ENCODE measurements at places on chromosomes 11 and 22.

DNA sequence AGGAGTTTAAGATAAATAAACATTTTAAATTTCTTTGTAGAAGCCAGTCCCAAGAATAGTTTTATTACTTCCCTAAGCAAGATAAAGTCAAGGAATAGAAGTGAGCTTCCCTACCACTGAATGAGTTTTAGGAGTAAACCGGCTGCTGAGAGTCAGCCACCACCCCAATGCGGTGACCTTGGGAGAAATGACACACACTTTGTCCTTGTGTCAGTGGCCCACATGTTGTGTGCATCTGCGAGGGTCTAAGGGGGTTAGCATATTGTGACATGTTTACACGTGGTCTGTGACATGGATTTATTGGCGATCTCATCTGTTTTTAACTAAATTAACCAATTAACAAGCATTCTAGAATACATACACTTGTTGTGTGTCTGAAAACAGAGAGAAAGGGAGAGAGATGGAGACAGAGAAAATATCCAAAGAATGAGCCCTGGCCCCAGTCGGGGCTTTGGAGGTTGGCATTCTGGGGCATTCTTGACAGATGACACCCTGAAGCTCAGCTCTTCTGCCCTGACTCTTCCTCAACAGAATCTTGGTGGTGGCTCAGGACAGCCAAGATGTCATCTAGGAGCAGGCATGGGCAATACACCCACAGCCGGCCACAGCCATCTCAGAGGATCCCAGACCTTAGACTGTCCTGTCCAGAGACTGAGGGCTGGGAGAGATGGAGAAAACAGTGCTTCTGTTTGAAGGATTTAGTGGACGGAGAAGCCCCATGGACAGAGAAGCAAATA, 29.7 kb upstream of the TMPRSS4 start:
- H3K27me3 ChIP-seq = no peaks in the 10 kb centered on the region
- DNase-seq = peak; percentile 65
- H3K4me3 ChIP-seq = peak overlapping the region; percentile 52
- H3K4me1 ChIP-seq = peaks cover 91% of the 10 kb centered on the region
- H3K27ac ChIP-seq = peak overlapping the region; percentile 92
- no peaks in the 10 kb centered on the region for H3K36me3 ChIP-seq

GRCh38 chr11:119780222-119780953, 51.4 kb upstream of the NECTIN1 start:
- H3K36me3 ChIP-seq = no peaks in the 10 kb centered on the region
- H3K27ac ChIP-seq = no peak overlapping the region
- no peaks in the 10 kb centered on the region for H3K4me1 ChIP-seq
- no peak for DNase-seq
- H3K27me3 ChIP-seq = peaks cover 9% of the 10 kb centered on the region
- H3K4me3 ChIP-seq = no peak overlapping the region

DNA sequence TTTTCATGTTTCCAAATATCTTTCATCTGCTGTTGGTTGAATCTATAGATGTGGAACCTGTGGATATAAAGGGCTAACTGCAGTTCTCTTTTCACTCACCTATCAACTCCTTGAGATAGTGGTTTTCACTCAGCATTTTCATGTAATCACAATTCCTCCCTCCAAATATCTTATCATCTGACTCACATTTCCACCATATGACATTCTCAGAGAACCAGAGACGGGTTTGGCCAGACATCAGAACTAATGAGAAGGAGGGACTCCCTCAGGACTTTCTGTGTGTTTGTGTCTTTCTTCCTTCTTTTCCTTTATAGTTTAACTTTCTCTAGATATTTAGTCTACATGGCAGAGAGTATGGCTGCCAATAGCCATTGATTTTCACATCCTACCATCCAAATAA, 134.8 kb upstream of the DDI1 start:
- no peak overlapping the region for H3K4me3 ChIP-seq
- no peaks in the 10 kb centered on the region for H3K4me1 ChIP-seq
- H3K27me3 ChIP-seq = no peaks in the 10 kb centered on the region
- H3K36me3 ChIP-seq = no peaks in the 10 kb centered on the region

DNA sequence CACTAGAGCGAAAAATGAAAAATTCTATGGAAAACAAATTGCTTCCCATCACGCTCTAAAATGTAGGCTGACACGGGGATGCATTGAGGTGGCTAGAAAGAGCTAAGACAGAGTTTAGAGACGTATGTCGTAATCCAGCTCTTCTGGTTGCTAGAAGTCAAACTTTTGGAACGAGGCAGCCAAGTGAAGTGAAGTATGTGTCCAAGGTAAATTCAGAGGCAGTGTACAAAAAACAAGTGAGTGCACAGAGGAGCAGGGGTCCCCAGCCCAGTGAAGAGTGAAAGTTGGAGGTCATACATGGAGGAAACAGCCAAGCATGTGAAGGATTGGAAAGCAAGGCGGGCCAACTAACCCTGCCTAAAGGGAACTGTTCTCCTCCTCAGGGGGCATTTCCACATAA, 528.5 kb downstream of the NTM start:
- no peaks in the 10 kb centered on the region for H3K36me3 ChIP-seq
- no peaks in the 10 kb centered on the region for H3K4me1 ChIP-seq
- H3K27ac ChIP-seq = no peak overlapping the region
- DNase-seq = no peak

DNA sequence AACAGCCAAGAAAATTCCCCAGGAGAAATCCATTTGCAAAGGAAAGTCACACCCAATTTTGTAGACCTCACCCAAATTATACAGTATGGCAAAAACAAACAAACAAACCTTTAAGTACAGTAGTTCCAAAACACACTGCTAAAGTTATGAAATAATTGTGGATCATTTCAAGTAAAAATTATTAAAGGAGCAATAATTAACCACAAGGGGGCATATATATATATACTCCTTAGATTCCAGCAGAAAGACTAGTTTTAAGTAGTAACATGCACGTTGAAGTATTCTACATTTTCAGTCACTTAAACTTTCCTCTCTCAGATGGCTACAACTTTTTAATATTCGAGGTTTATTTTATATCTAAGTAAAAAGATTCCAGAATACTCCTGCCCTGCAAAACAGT, 26.8 kb downstream of the RNF141 start:
- no peak for DNase-seq
- H3K27me3 ChIP-seq = no peaks in the 10 kb centered on the region
- no peak overlapping the region for H3K27ac ChIP-seq
- peaks cover 5% of the 10 kb centered on the region for H3K36me3 ChIP-seq
- peaks cover 13% of the 10 kb centered on the region for H3K4me1 ChIP-seq
- no peak overlapping the region for H3K4me3 ChIP-seq

DNA sequence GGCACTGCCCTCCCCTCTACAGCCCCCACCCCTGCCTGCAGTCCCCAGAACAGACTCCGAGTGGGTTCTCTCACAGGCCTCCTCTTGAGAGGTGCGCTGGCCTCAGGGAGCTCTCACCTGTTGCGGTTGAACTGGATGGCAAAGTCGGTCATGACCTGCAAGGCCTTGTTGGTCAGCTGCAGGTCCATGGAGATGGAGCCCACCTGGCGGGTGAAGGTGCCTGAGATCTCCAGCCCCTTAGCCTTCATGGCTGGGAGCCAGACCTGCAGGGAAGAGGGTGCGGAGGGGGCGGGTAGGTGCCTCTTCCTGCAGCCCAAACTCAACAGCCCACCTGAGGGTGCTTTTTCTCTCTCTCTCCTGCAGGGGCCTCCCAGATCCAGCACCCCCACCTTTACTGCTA, 18.7 kb upstream of the RASL10A start:
- no peak for DNase-seq
- H3K36me3 ChIP-seq = peaks cover 20% of the 10 kb centered on the region
- H3K27me3 ChIP-seq = no peaks in the 10 kb centered on the region
- no peaks in the 10 kb centered on the region for H3K4me1 ChIP-seq
- no peak overlapping the region for H3K27ac ChIP-seq
- H3K4me3 ChIP-seq = no peak overlapping the region

DNA sequence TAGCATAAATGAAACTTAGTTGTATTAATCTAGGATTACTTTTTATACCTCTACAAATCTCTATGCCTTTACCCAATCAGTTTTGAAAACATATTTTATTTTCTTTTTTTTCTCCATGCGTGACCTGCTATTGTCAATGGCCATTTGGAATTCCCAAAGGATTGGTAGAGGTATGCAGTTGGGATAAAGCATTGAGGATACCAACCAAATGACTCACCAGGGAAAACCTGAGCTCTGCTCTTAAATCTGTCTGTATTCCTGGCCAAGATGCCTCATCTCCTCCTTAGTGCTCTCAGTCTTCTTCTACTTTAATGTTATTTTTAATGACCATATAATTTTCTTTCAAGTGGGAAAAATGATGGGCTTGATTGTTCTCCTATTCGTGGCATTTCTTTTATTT, 61.9 kb downstream of the EHF start:
- DNase-seq = no peak
- no peak overlapping the region for H3K4me3 ChIP-seq
- H3K4me1 ChIP-seq = no peaks in the 10 kb centered on the region
- H3K36me3 ChIP-seq = no peaks in the 10 kb centered on the region
- H3K27ac ChIP-seq = no peak overlapping the region

DNA sequence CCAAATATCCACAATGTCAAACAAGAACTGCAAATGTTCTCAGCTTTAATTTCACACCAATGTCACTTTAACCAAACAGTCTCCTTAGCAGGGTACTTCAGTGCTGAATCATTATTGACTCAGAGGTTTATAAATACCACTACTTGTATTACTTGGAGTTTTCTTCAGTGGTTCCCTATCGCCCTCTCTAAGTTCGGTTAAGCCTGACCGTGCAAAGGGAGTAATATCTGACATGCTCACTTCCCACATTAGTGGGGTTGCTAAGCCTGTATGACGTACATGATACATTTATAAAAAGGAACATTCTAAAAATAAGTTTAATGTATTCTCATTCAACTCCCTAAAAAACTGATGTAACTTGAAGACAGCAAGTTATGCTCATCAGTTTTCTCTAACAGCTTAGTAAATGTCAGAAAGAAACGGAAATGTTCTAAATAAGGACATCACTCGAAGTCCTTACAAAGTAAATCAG, 93.1 kb upstream of the ZC3H12C start:
- no peaks in the 10 kb centered on the region for H3K36me3 ChIP-seq
- peaks cover 1% of the 10 kb centered on the region for H3K27me3 ChIP-seq
- no peaks in the 10 kb centered on the region for H3K4me1 ChIP-seq
- DNase-seq = no peak
- no peak overlapping the region for H3K27ac ChIP-seq
- no peak overlapping the region for H3K4me3 ChIP-seq

DNA sequence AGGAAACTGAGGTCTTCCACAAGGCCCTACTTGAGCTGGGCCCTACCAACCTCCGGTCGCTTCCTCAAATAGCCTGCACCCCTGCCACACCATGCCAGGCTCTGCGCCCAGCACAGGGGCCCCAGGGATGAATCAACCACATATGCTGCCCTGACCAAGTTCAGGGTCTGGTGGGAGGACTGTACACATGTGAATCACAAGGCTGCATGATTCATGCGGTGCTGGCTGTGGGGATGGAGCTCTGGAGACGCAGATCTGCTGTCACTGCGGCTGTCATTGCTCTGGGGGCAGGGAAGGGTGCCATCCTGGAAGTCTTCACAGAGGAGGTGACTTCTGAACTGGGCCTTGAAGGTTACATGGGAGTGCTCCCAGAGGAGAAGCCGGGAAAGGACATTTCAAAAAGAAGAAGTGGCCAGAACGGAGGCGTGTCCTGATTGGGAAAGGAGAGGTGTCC, 21.5 kb downstream of the CYTH4 start:
- H3K4me3 ChIP-seq = peak overlapping the region; percentile 13
- peaks cover 50% of the 10 kb centered on the region for H3K36me3 ChIP-seq
- H3K4me1 ChIP-seq = peaks cover 91% of the 10 kb centered on the region

DNA sequence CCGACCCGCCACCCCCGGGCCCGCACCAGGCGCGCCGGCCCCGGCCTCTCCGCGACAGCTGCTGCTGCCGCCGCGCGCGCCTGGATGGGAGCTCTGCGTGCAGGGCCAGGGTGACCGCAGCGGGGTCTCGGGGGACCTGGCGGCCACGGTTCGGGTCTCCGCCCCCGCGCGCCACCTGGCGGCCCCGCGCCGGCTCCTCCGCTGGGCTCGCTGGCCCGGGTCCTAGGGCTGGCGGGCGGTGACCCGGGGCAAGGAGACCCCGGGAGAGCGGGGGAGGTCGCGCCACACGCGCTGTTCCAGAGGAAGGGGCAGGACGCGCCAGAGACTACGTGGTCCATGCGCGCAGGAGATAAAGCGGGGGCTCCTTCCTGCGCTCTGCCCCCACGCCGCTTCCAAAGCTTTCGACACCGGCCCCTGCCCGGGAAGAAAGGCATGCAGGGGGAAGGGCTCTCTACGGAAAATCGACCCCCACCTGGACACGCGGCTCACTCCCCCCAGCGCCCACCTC, 562 bp downstream of the SHANK2 start:
- H3K4me3 ChIP-seq = no peak overlapping the region
- DNase-seq = no peak
- peaks cover 44% of the 10 kb centered on the region for H3K27me3 ChIP-seq
- no peak overlapping the region for H3K27ac ChIP-seq
- H3K4me1 ChIP-seq = no peaks in the 10 kb centered on the region
- no peaks in the 10 kb centered on the region for H3K36me3 ChIP-seq

DNA sequence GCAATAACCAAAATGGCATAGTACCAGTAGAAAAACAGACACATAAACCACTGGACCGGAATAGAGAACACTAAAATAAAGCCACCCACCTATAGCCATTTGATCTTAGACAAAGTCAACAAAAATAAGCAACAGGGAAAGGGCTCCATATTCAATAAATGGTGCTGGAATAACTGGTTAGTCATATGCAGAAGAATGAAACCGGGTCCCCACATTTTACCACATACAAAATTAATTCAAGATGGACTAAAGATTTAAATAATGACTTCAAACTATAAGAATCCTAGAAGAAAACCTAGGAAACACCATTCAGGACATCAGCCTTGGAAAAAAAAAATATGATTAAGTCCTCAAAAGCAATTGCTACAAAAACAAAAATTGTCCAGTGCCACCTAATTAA, 30.1 kb upstream of the NOX4 start:
- H3K27me3 ChIP-seq = no peaks in the 10 kb centered on the region
- H3K27ac ChIP-seq = no peak overlapping the region
- H3K36me3 ChIP-seq = no peaks in the 10 kb centered on the region
- H3K4me3 ChIP-seq = no peak overlapping the region
- DNase-seq = no peak
- H3K4me1 ChIP-seq = no peaks in the 10 kb centered on the region

GRCh38 chr11:45043755-45044475, 93.2 kb upstream of the TP53I11 start:
- no peak for DNase-seq
- H3K4me3 ChIP-seq = no peak overlapping the region
- H3K4me1 ChIP-seq = peaks cover 5% of the 10 kb centered on the region
- no peaks in the 10 kb centered on the region for H3K27me3 ChIP-seq
- no peak overlapping the region for H3K27ac ChIP-seq

GRCh38 chr11:88231894-88232482, 56.7 kb upstream of the RAB38 start:
- peak; percentile 23 for DNase-seq
- H3K27me3 ChIP-seq = no peaks in the 10 kb centered on the region
- H3K4me1 ChIP-seq = no peaks in the 10 kb centered on the region
- no peak overlapping the region for H3K27ac ChIP-seq
- H3K4me3 ChIP-seq = no peak overlapping the region

Data from activated CD8-positive, alpha-beta T cell treated with anti-CD3 and anti-CD28 coated beads for 36 hours (primary cell).